ENCODE measurements at places on chromosomes 5 and 9.

- peak; percentile 89 for DNase-seq
Measured at GRCh38 chr9:27572918-27573633, at the start of gene C9orf72. C9orf72 (minus strand) TSS chr9:27573481; CDS start chr9:27567120, 6,361 bp downstream.

DNA sequence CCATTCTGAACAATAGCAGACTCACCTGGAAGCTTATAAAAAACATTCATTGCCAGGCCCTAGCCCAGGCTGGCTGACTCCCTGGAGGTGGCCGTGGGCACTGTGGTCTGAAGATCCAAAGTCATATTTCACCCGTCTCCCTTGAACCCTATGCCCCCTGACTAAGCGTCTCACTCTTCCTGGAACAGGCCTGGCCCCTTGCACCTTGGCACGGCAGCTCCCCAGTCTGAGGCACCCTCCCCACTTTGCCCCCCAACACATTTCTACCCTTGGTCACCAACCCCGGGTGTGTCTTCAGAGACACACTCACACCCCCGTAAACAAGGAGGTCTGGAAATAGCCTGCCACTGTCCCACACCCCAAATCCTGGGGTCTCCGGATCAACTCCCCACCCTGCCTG lies 68.6 kb upstream of the LMX1B start:
- no peak for DNase-seq

GRCh38 chr5:175800656-175801081 lies 70.7 kb upstream of the CPLX2 start:
- no peak for DNase-seq

DNA sequence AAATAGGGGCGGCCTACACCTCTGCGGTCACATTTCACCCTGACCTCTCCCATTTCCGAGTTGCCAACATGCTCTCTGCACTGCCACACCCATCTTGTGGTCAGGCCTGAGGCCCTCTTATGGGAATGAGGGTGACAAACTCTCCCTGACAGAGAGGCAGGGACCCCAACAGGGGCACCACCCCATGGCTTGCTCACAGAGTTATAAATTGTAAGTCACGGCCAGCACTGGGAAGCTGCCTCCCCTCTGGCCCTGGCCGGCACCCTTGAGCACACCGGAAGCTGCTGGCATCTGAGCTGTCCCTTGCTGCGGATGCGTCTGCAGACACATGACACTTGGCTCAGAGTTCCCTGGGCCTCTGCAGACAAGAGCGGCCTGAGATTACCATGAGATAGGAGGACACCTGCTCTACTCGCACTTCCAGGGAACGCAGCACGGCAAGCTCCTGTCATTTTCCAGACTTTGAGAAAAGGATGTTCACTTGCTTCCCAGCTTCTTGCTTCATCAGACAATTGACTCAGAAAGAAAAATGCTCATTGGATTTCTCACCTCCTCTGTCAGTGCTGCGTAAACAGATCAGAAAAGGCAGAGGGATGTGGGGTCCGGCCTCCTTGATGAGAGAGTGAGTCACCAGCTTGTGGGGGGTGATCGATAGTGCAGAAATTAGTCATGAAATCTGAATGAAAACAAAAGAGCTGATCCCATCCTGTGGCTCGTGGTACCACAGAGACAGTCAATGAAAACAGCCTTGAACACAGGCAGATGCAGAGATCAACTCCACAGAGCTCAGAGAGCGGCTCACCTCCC lies 269.8 kb downstream of the SYK start:
- no peak for DNase-seq

GRCh38 chr5:180799194-180799593 lies 3.4 kb downstream of the MGAT1 start:
- no peak for DNase-seq

- DNase-seq, result no peak
Measured at GRCh38 chr9:134206311-134207300, 42.2 kb upstream of the RNU6ATAC start.

DNA sequence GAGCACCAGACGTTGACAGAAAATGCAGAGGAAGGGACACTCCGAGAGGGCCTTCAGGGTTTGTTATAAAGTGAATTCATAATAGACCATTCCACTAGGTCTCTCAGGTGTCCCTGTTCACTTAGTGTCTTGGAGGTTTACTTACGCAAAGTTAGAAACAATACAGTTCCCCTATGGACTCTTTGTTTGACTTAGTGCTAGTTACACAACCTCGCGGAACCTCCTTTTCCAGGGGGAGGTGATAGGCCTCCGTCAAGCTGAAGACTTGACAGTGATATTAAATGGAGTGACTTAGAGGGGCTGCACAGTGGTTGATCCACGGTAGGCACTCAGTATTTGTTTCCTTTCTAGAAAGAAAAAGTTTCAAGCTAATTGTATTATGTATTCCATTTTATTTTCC lies 1.3 kb downstream of the CCT5 start:
- no peak for DNase-seq

Measured in Ammon's horn (tissue), 1 donor.